ENCODE measurements at places on chromosomes 7 and 10. TPM values are rescaled to one million over a fixed set of nuclear protein-coding genes. Genes with fewer than 3 reads are reported as not detected.

- DNase-seq = no peak
Measured at GRCh38 chr10:54064215-54064614, 736.8 kb downstream of the PCDH15 start.

Gene ST8SIA6
- total RNA-seq = 0.32 TPM

DNA sequence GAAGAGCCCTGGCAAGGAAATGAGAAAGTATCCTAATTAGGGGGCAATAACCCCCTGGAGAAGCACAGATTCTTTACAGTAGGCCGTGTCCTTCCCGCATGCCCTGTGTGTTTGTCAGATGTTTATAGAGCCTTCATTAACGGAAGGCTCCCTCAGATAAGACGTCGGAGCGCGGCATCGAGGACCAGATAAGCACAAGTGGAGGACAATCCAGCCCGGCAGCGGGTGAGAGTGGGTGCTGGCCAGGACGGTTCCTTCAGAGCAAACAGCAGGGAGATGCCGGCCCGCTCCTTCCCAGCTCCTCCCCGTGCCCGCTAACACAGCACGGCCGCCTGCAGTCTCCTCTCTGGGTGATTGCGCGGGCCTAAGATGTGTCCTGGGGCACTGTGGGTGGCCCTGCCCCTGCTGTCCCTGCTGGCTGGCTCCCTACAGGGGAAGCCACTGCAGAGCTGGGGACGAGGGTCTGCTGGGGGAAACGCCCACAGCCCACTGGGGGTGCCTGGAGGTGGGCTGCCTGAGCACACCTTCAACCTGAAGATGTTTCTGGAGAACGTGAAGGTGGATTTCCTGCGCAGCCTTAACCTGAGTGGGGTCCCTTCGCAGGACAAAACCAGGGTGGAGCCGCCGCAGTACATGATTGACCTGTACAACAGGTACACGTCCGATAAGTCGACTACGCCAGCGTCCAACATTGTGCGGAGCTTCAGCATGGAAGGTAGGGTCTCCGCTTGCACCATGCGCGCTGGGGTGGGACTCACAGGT is at the start of gene GDF2:
Gene GDF2 (plus strand): TSS at position 155 of the 762 bp plus-strand sequence. CDS start 215 bp downstream, at position 370.
- DNase-seq = no peak

Gene NSUN6
- 9.3 TPM for total RNA-seq

DNA sequence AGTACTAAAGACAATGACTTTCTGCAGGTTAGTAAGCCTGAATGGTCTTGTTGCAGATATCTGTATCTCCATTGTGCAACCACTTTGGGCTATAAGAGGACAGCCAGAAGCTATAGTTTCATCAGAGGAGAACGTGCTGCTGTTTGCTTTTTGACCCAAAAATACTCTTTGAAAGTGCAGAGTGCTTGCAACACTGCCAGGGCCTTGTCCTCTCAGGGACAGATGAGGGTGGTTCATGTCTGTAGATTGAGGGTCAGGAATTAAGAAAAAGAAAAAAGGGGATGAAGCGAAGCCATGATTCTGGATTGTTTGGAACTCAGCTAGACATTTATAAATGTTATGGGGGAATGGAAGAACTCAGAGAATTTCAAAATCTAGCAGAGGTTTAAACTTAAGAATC is 212.5 kb downstream of the SEC23IP start:
- no peak for DNase-seq

- no peak for DNase-seq
Measured at GRCh38 chr7:99210265-99210970, 2.5 kb upstream of the KPNA7 start.

GRCh38 chr7:50497968-50498367 is 47.8 kb upstream of the FIGNL1 start:
- DNase-seq = peak; percentile 60

Gene ENTPD1
- total RNA-seq = not detected

Gene CHAT
- total RNA-seq = not detected

Gene KEL
- 0.23 TPM for total RNA-seq

GRCh38 chr7:3245077-3245476 is 56.0 kb upstream of the SDK1 start:
- DNase-seq = no peak

DNA sequence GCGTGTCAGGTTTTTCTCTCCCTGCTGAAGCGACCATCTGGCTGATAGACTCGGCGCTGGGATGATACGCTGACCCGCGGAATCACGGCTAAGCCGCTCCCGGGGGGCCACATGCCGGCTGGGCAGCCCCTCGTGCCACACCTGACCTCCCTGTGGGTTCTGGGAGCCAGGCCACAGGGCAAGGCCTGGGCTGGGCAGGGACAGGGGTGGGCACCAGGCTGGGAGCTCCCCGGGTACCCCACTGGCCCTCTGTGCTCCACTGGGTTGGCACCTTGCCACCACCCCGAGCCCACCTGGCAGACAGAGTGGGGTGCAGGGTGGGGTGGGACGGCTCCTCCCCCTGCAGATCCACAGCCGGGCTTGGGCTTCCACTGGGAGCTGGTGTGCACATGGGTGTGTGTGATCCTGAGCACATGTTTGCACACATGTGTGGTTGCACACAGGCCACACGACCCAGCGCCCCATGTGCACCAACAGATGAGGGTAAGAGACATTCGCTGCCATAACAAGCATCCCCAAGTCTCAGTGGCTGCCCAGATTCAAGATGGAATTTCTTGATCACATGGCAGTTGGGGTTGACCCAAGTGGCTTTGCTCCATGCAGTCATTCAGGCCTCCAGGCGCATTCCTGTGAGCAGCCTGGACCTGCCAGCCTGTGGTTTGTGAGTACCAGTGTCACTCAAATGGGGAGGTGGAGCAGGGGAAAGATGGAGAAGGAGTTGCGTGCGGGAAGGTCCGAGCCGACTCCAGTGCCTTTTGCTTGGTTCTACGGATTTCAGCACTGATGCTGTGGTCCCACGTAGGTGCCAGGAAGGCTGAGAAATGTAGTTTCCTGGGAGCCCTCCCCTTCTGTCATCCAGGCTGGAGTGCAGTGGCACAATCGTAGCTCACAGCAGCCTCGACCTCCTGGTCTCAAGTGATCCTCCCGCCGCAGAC is 79.7 kb downstream of the UNCX start:
- DNase-seq = peak; percentile 7

Gene FBXL15
- total RNA-seq = 15.9 TPM

DNA sequence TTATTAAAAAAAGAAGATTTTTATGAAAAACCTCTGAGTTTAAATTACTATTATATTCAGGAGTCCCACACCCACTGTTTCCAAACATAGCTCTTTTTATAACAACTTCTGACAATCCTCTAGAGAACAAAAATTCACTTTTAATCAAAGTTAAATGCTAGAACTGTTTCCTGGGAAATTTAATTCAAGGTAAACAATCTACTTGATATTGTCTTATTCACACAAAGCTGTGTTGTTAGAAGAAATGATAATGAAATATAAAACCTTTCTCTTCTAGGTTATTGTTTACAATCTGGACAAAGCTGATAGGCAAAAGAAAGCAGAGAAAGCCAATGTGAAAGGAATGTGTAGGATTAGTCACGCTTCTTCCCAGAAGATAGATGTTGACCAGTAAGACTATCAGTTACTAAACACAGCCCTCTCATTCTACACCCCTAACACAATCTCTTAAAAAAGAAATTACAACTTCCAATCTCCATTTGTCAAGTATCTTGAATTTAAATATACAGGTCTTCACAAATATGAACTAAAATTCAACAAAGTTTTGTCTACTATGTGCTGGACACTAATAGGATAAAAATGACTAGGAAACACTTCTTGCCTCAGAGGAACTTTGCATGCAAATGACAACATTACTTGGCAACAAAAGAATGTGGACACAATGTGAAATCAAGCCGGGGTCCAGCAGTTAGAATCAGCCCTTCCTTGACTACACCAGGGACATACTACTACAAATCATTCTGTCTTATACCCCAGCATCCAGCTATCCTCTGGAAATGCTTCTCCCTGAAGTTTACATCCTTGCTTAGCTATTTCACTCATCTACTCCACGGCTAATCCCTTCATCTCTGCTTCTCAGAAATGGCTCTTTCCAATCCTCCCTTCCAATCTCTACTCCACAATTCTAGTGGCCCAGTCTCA is 123.7 kb downstream of the IMMP2L start:
- DNase-seq = peak; percentile 83

- DNase-seq = no peak
Measured at GRCh38 chr10:130577039-130577438, 440.8 kb downstream of the GLRX3 start.

DNA sequence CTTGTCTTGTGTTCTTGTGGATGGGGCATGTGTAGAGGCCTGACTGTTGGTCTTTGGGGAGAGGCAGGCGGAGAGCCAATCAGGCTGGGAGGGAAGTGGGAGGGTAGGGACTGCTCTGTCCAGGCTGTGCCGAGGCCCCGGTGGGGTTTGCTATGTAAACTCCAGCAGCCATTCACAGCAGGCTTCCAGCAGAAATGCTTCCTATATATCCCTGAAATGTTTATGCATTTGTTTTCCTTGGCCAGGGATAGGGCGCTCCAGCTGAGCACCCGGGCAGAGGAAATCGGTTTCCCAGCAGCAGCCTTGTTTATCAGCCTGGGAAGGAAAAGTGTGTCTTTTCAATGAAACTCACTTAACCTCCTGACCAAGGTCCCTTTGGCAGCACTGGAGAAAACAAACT is 18.3 kb upstream of the AQP1 start:
- DNase-seq = no peak

DNA sequence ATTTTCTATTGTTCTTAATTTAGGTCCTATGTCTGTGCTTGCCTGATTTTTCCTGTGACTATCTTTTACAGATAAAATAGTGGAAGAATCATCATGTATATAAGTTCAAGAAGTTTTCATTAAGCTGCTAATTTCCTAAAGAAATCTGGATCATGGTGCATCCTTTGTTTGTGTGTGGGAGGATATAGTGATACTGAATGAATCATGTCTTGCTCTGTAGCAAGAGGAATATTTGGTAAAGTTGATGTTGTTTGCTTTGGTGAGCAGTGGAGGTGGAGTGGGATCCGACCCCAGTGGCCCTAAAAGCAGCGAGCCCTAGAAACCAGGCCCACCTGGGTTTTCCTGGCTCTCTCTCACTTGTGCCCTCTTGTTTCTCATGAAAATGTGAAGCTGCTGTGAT is 83.7 kb downstream of the CCNY start:
- no peak for DNase-seq

Gene KAZALD1
- 16.1 TPM for total RNA-seq

GRCh38 chr7:46781901-46782439 is 799.9 kb downstream of the TNS3 start:
- DNase-seq = no peak

DNA sequence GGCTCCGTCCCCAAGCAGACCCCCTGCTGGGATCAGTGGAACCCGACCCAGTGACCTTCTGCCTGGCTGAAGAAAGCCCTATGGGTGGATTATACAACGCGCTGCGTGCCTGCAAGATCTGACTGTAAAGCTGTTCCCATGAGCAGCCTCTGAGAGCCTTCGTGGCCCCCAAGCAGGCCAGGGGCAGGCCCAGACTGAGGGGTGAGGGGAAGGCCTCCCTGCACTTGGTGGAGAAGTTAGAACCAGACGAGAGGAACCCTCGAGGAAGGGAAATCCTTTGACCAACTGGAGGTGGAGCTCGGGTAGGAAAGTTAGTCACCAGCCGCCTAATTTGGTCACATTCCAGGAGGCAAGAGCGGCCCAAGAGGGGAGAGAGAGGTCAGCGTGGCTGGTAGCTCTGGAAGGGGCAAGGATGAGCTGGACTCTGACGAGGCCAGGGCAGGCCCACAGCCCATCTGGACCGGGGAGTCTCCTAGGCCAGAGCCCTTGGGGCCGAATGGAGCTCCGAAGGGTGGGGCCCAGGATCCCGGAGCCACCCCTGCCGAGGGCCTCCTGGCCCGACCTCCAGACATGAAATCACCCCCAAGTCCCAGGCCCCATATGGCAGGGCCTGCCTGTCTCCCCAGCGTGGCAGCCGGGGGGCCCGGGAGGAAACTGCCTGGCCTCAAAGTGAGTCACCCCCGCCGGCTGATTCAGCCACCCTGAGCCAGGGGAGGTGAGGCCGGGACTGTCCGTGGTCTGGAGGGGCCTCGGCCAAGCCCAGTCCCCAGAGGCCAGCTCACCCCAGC is 23.3 kb upstream of the PDGFA start:
- DNase-seq = peak; percentile 99

DNA sequence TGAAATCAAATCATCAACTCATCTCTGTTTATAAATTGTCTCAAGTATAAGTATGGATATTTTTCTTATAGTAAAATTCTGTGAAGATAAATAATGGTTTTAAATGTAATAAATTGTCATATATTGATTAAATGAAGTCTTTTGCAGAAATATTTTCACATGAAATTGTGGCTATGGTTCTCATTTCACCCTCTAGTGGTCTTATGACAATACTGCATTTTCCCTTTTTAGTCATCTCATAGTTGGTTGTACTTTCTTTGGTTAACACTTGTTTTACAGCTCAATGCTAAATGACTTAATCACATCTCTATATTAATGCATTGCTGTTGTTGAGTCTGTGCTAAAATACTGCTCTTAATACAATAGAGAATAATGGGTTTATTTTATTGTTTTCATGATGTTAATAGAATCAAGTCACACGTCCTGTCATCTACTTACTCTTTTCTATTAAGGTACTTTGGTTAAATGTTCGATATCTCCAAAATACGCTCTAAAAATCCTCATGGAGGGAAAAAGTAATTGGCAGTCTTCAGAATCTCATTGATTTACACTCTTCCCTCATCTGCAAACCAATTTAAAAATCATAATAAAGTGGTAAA is 38.0 kb upstream of the CACNA2D1 start:
- peak; percentile 34 for DNase-seq

DNA sequence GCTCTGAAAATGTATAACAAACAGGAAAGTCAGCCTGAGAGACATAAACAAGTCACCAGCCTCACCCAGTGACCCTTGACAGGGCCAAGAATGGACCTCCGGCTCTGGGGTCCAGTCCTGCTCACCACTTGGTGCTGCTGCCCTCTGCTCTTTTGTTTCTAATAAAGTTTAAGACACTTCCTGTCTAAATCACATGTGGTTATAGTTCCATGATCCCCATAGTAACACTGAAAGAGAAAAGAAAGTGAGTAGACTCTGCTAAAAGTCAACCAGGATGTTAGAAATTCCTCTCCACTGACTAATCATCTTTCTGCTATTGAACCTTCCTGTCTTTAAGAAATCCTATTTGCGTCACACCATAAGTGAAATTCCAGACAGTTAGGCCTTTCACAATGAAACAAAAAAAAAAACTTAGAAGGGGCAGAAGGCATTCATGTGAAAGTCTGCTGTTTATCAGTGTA is 179.2 kb upstream of the BET1 start:
- DNase-seq = peak; percentile 100

Gene TFEC
- not detected for total RNA-seq

Gene DPP6
- total RNA-seq = not detected

GRCh38 chr10:77987671-77988255 is 41.6 kb downstream of the POLR3A start:
- DNase-seq = peak; percentile 18

GRCh38 chr10:64454962-64455361 is 933.8 kb downstream of the REEP3 start:
- DNase-seq = no peak

DNA sequence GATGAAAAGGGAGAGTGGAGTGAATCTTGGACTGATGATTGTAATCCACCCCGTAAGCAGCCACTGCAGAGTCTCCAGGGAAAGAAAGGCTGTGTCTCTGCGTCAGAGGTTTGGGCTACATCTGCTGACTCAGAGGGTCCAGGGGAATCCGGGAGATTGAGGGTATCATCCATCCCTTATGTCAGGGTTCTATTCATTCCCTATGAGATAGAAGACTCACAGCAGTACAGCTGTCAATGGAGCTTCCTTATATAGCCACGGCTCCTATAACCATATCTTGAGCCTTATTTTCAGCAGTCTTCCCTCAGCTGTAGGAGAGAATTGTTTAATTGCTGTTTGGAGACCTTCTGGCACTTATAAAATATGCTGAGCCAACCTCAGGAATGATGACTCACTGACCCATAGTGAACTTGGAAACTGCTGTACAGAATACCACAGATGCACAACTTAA is 558.2 kb upstream of the PFKP start:
- DNase-seq = peak; percentile 31

All from LHCN-M2 (cell line).